ENCODE measurements at places on chromosomes 6 and 20. TPM values are rescaled to one million over a fixed set of nuclear protein-coding genes. Genes with fewer than 3 reads are reported as not detected.

Gene STMND1
- not detected for total RNA-seq

Gene GSTA3
- not detected for total RNA-seq

Gene CDH26
- 1.5 TPM for total RNA-seq

Gene MEI4
- total RNA-seq: not detected

Gene MPIG6B
- total RNA-seq: not detected

Gene SCGN
- 11.7 TPM for total RNA-seq

Gene ACSS2
- total RNA-seq: 64.5 TPM

Gene OOEP
- total RNA-seq: not detected

All from Caco-2 (cell line).